ENCODE measurements at places on chromosomes 13 and 19.

DNA sequence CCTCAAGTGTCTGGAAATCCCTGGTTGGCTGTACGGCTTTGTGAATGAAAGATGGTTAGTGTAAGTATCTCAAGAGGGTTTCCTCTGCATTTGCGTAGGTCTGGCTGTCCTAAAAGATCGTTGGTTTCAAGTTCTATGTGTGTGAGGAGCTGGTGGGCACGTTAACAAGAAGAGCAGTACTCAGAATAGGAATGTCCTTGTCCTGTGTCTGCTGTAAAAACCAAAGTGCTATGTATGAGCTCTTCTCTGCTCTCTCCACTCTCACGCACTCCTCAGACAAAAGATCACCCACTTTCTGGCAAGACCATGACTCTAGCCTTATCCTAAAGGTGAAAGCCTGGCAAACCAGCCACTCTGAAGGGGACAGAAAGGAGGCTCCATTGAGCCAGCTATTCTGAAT, 39.1 kb downstream of the USP12 start:
- no peak for DNase-seq

DNA sequence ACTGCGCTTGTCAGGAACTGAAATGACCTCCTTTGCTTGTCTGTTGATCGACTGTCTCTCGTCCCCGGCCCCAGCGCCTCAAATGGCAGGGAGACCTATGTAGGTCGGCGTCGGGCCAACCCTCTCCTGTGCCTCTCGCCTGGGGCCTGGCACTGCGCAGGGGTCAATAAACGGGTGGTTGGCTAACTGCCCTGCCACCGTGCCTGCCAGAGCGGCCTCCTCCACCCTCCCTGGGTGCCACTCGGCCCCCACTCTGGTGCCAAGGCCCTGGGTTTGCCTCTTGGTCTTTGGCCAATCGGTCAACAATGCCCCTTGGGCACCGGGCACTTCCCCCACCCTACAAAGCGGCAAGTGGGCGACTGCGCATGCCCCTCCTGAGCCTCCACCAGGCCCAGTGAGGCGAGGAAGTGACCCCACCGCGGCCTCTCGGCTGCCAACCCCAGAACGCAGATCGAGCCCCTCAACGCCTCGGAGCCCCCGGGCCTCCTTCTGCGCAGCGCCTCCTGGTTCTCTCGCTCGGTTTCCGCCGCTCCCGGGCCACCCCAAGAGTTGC, 1.1 kb downstream of the KEAP1 start:
- DNase-seq = peak; percentile 88

- no peak for DNase-seq
These were observed 1094.3 kb upstream of the SLC10A2 start for GRCh38 chr13:104160536-104160935.

- no peak for DNase-seq
These were observed 53.0 kb upstream of the TPM4 start for GRCh38 chr19:16023146-16023915.

GRCh38 chr19:35509861-35510625, 3.4 kb downstream of the DMKN start:
- DNase-seq = peak; percentile 83

DNA sequence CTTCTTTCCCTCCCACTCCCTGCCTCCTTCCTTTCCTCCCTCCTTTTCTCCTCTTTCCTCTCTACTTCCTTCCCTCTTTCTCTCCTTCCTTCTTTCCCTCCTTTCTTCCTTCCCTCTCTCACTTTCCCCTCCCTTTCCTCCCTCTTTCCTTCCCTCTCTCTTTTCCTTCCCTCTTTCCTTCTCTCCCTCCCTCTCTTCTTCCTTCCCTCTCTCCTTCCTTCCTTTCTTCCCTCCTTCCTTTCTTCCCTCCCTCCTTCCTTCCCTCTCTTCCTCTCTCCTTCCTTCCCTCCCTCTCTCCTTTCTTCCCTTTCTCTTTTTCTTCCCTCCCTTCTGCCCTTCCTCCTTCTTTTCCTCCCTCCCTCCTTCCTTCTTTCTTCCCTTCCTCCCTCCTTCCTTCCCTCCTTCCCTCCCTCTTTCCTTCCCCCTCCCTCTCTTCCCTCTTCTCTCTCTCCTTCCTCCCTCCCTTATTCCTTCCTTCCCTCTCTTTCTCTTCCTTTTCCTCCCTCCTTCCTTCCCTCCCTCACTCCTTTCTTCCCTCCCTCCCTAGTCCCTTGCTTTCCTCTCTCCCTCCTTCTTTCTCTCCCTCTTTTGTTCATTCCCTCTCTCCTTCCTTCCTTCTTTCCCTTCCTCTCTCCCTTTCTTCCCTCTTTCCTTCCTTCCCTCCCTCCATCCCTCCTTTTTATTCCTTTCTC, 443.9 kb downstream of the ZNF536 start:
- DNase-seq = no peak

DNA sequence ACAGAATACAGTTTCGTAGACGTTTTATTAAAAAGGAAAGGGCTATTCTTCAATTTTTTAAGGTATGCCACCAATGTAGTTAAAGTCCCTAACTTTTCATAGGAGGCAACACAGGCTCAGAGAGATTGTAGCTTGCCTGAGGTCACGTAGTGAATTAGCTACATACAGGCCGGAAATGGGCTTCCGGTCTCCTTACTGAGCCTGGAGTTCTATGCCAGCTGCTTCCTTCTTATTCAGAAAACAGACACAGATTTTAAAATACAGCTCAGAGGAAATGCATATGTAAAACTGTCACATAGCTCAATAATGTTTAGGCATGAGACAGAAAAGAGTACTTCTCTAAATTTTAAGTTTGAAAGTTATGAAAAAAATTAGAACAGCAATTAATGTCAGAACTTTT, 85.4 kb upstream of the TUBA3C start:
- DNase-seq = no peak

DNA sequence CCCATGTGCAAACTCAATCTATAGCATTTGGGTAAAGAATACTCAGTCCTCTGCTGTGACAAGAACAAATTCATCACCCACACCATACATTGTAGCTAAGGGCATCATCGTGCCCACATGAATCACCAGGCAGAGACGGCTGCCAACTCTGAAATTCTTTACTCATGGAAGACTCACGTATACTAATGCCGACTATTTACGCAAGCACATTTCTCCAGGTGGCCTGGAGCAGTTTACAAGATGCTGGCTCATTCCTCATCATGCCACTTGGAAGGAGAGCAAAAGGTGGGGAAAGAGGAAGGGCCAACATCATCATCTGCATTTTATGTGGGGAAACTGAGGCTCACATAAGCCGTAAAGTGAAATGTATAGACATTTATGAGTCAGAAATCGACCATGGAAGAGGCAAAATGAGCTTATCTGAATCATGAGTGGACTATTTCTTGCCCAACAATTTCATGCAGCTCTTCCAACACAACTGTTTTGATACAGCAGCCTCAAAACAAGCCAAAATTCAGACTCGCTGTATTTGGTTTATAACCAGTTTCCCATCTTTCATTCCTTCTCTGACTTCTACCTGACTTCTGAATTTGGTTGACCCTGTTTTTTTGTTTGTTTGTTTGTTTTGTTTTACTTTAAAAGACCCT, 213.9 kb upstream of the SERP2 start:
- no peak for DNase-seq

DNA sequence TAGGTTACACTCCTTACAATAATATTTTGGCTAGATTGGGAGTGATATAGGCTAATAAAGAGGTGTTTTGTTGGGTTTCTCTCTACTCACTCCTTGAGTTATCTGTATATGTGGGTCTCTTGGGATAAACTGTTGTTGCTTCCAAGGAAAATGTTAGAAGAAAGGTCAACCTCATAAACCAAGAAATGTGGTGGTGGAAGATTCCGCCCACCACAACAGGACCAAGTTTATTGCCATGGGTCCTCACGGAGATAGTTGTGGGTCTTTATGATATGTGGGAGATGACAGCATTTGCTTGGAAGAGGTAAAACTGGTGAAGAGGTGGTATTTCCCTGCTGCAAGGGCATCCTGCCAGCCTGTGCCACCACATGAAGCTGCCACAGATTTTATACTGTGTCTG, 259.6 kb downstream of the DCLK1 start:
- DNase-seq = no peak

DNA sequence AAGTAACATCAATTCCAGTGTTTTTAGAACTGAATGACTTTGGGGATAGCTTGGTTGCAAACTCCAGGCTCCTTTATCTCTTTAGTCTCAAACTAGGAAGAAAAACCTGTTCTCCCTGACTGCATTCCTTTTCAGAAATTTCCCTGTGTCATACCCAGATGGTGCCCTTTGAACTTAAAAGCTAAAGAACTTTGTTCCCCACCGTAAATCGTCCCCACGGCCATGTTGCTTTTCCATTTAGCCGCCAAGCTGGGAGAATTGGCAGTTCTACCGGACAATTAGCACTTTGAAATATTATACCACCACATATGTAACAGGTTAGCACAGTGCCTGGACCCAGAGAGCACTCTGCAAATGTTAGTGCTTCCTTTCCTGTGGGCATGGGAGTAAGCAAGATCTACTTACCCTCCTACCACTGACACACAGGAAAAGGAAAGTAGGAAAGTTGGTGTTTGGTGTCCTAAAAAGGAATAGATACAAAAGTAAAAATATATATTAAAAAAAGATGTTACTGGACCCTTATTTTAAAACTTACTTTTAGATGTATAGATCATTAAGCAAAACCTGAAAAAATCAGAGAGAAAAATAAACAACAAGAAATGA, 191.9 kb upstream of the MIR17HG start:
- DNase-seq = no peak

- no peak for DNase-seq
These were observed 6.5 kb upstream of the TSHZ3 start for GRCh38 chr19:31355665-31356289.

DNA sequence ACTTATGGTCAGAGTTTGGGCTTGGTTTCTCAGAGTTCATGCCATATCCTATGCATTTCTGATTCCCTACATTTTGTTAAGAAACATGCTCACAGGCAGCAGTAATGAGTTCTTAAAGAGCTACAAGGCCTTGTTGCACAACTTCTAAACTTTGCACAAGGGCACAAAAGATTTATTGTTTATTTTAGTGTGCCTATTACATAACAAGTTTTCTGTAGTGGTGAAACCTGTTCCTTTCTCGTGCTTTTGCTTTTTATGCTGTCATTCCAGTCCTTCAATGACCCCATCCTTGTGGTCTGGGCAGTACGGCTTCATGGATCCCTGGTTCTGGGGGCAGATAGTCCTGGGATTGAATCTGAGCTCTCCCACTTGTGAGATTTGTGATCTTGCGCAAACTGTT, 17.8 kb downstream of the ZNF507 start:
- DNase-seq = no peak

DNA sequence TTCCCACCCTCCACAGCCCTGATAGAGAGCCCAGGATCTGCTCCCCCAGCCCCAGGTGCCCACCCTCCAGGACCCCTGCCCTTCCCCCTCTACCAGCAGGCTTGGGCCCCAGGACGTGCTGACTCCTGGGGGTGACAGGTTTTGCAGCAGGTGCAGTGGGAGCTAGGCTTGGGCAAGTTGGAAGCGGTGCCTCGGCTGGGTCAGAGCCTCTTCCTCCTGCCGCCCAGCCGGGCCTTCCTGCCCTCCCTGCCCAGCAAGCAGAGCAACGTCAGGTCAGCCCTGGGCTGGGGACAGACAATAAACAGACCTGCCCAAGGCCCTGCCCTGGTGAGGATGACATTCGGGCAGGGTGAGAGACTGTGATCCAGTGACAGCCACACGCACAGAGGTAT, 9.2 kb upstream of the NCCRP1 start:
- no peak for DNase-seq

GRCh38 chr13:110346661-110347067, 39.6 kb downstream of the COL4A2 start:
- peak; percentile 74 for DNase-seq

GRCh38 chr19:46283771-46284170, 13.1 kb upstream of the HIF3A start:
- DNase-seq = no peak

GRCh38 chr13:66509175-66509574, 721.0 kb downstream of the PCDH9 start:
- no peak for DNase-seq

DNA sequence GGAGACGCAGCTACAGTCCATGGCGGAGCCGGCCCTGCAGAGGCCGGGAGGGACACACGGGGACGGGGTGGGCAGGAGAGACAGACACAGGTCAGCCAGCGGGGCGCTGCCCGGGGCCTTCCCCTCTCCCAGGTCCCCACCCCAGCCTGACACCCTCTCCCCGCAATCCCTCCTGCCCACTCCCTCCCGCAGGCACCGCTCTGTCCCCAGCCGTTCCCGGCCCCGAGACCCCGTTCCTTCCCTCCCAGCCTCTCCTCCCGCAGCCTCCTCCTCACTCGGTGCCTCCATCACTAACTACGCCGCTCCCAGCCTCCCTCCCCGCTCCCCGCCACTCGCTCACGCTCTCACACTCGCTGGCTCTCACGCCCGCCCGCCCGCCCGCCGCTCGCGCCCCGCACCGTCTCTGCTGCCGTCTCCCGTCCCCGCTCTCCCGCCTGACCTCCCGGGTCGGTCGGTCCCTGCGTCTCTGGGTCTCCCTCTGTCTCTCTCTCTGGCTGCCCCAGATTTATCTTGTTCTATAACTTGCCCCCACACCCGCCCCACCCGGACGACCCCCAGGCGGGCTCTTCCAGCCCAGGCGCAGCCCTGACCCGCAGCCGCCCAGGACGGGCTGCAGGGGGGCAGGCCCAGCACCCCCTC, 15.2 kb downstream of the ERFL start:
- no peak for DNase-seq

GRCh38 chr19:50315773-50316448, 13.3 kb downstream of the KCNC3 start:
- DNase-seq = peak; percentile 63

- no peak for DNase-seq
These were observed 1.1 kb upstream of the ZNF627 start for GRCh38 chr19:11596156-11596555.

DNA sequence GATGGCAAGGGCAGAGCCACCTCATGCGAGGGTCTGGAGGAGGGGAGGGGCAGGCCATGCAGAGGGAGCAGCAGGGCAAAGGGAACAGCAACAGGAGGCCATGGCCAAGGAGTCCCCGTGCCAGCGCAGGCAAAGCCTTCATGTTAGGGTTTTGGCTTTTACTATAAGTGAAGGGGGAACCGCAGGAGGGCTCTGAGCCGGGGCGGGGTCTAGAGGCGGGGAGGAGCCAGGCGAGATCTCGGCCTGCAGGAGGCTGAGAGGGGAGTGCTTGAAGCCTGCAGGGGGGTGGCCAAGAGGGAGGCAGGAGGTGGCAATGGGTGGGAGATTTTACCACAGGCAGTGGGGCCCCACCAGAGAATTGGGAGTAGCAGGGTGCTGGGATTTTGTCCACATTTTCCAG, 6.3 kb downstream of the ARHGAP33 start:
- no peak for DNase-seq

GRCh38 chr13:77986713-77987112, 68.1 kb upstream of the EDNRB start:
- no peak for DNase-seq

DNA sequence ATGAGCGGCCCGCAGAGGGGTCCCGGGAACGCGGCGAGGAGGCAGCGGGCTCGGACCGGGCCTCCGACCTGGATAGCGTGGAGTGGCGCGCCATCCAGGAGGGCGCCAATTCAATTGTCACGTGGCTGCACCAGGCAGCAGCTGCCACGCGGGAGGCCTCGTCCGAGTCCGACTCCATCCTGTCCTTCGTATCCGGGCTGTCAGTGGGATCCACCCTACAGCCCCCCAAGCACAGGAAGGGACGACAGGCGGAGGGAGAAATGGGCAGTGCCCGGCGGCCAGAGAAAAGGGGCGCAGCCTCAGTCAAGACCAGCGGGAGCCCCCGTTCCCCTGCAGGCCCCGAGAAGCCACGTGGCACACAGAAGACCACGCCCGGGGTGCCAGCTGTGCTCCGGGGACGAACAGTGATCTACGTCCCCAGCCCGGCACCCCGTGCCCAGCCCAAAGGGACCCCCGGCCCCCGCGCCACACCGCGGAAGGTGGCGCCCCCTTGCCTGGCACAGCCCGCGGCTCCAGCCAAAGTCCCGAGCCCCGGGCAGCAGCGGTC, 10.7 kb downstream of the C19orf25 start:
- DNase-seq = no peak

Data from DMS79 treated with DMSO at 0.1 percent for 48 hours (cell line).